Fibroblast of skin of scalp (primary cell): ENCODE measurements at places on chromosomes 4 and X.

GRCh38 chr4:6694177-6694901, 661 bp downstream of the S100P start:
- no peak for DNase-seq

DNA sequence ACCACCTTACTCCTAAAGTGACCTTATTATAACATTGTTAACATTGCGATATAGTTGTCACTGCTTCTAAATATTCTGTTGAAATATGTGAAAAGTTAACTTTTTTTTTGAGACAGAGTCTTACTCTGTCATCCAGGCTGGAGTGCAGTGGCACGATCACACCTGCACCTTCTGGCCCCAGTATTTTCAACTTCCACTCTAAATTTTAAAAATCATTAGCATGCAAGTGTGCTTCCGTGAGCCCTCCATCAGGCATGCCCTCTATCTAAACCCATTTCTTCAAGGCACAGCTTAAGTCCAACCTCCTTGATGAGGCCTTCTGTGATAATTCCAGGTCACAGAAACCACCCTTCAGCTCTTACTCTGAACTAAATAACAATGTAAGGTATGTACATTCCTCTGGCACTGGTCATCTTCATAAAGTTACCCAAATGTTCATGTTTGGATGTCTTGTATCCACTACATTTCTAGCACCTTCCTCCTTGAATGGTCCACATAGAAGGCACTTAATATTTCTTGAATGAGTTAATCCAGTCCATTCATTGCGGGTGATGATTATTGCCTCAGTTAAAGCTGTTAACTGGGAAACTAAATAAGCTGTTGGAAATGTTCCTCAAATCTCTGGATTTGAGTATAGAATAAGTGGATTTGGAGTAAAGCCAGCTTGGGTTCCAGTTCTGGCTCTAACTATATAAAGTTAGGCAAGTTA, 38.6 kb upstream of the TMEM131L start:
- peak; percentile 69 for DNase-seq

- no peak for DNase-seq
These were observed 181.7 kb downstream of the FRMPD4 start for GRCh38 chrX:12319992-12320391.

DNA sequence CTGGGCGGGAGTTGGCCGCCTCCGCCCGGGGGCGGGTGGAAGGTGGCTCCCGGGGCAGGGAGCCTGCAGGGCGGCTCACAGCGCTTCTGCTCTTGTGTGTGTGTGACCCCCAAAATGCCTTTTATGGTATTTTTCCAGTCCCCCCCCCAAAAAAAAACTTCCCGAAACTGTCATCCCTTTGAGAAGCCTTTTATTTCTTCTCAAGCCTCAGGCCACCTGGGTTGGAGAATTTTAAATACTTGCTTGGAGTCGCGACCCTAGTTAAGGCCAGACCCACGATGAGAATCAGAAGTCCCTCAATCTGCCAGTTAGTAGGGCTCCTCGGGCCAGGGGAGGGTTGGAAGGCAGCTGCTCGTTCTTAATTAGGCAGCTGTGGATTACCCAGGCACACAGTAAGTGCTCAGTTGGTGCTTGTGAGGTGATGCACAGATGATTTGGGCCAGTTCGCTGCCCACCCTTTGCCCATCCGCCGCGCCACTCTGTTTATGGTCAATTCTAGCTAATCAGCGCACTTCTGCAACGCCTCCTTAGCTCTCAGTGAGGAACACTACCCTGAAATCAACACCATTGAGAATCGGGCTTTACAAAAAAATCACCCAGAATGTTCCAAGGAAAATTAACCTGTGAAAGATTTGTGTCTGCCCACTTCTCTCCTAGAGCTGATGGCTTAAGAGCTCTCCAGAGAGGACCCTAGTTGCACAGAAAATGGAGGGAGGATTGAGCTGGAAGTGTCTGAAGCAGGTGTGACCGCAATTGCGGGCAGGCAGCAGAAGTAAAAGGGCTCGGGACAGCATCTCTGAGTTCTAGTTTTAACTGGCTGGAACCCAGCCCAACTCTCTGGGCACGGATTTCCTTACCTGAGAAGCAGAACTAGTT, 648 bp upstream of the SCD5 start:
- no peak for DNase-seq

DNA sequence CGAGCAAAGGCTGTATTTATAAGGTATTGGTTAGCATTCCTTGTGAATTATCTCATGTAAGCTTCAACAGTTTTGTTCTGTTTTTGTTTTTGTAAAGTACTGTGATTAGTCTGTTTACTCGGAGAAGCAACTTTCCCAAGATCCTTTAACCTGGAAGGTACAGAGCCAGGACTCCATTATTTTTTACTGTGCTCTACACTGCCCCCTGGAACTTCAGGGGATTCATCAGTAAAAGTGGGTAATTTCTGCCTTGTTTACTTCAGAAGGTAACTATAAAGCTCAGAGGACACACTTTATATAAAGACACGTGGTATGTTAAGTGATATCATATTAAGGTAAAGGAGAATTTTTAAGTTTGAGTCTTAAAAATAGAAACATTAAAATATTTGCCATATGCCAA, 124.9 kb downstream of the IQCM start:
- DNase-seq = no peak

GRCh38 chr4:74444891-74445642, at the start of gene AREG:
AREG (plus strand) TSS chr4:74445136; CDS start chr4:74445346, 210 bp downstream.
- peak; percentile 36 for DNase-seq

GRCh38 chrX:70168238-70169188, 8.8 kb upstream of the DGAT2L6 start:
- DNase-seq = peak; percentile 79

GRCh38 chr4:92514627-92515026, 210.9 kb downstream of the GRID2 start:
- DNase-seq = no peak

DNA sequence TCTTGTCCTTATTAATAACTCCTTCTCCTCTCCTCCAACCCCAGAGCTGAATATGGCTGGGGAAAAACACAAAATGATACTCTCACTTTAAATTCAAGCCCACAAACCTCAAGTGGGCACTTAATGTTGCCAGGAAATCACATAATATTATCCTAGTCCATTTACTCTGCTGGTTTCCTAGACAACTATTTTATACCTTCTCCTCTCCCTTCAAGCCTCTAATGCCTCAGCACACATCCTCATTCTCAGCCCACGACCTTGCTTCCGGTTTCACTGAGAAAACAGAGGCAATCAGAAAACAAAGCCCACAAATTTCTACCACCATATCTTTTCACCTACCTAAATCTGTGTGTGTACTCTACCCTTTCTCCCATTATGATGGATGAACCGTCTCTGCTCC, 12.1 kb upstream of the CLCN5 start:
- no peak for DNase-seq

DNA sequence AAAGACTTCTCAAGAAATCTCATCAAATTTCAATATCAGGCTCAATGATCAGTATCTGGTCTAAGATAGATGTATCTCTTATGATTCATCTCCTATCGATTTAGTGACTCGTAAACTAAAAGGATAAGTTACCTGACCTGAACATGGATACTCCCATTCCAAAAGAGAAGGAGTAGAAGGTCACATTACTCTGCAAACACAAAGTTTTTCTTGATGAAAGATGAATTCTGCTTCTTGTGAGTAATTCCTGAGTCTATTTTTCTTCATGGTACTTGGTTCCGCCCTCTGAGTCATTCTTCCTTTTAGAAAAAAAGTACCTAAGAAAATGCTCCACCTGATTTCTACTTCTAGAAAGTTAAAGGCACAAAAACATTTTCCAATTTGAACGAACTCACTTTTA, 223.1 kb upstream of the SLIT2 start:
- no peak for DNase-seq

GRCh38 chr4:153758136-153758535, 1.7 kb downstream of the RNF175 start:
- no peak for DNase-seq

GRCh38 chr4:107391630-107392028, 328.4 kb downstream of the PAPSS1 start:
- DNase-seq = peak; percentile 18
